GM23248 (cell line): ENCODE measurements at places on chromosomes 6 and 20. TPM values are rescaled to one million over a fixed set of nuclear protein-coding genes. Genes with fewer than 3 reads are reported as not detected.

DNA sequence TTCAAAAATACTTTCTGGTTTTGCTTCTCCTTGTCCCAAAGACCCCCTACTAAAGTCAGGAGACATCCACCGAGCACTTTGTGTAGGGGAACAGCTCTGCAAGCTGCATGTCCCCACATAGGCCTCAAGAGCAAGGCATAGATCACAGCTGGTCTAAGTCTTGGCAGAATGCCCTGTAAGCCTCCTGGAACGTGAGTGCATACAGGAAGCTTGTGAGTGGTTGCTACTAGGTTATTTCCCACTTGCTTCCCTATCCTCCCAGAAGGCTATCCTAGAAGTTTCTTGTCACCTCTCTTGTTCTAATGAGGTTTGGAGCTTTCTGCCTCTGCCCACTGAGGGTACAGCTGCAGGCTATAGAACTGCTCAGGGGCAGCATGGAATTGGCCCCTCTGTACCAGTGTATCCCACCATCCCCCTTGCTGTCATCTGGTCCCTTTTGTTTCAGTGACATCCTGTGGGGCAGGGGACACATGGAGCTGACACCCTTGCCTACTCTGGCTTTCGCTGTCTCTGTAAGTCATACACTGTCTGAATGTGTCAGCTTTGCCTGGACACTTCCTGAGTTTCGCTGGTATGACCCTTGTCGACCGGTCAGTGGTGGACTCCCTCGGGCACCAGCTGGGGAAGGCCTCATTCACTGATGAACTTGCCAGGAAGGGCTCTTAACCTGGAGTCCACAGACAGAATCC is 35.6 kb upstream of the KCNK16 start:
- no peaks in the 10 kb centered on the region for H3K27me3 ChIP-seq
- no peak overlapping the region for H3K4me3 ChIP-seq
- no peak overlapping the region for H3K27ac ChIP-seq
- peak; percentile 41 for DNase-seq
- H3K4me1 ChIP-seq, result 0 out of 2 replicates have a peak, but pooled peaks cover 2% of the 10 kb centered on the region
- no peaks in the 10 kb centered on the region for H3K36me3 ChIP-seq

DNA sequence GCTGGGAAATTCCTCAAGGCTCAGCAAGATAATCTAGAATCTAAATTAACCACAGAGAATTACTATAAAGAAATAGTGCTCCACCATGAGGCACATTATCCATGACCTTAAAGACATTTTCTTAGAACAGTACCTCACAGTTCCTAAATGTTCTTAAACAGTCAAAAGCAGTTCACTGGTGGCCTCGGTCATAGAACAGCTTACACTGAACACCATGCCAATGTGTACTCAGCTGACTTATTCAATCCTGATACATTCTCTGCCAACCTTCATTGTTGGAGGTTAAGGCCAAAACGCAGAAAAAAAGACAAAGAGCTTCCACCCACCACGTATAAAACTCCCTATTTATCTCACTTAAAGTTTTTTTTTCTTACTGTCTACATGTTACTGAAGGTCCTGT is 21.8 kb upstream of the TMEM170B start:
- no peak overlapping the region for H3K4me3 ChIP-seq
- no peak for DNase-seq
- H3K27me3 ChIP-seq, result no peaks in the 10 kb centered on the region
- H3K4me1 ChIP-seq, result no peaks in the 10 kb centered on the region
- no peaks in the 10 kb centered on the region for H3K36me3 ChIP-seq
- H3K27ac ChIP-seq, result no peak overlapping the region

SCUBE3 gene
- 31.5 and 31.6 TPM in 2 replicates for total RNA-seq

VNN1 gene
- total RNA-seq, result 0.86 TPM in 1 of 2 replicates, not detected in the other

- no peaks in the 10 kb centered on the region for H3K36me3 ChIP-seq
- no peak overlapping the region for H3K4me3 ChIP-seq
- DNase-seq, result no peak
- no peak overlapping the region for H3K27ac ChIP-seq
- no peaks in the 10 kb centered on the region for H3K27me3 ChIP-seq
These were observed 28.9 kb upstream of the SCGN start for GRCh38 chr6:25623065-25623464.

FNDC1 gene
- 4.8 and 5.2 TPM in 2 replicates for total RNA-seq

SALL4 gene
- total RNA-seq, result not detected in 2 replicates

DNA sequence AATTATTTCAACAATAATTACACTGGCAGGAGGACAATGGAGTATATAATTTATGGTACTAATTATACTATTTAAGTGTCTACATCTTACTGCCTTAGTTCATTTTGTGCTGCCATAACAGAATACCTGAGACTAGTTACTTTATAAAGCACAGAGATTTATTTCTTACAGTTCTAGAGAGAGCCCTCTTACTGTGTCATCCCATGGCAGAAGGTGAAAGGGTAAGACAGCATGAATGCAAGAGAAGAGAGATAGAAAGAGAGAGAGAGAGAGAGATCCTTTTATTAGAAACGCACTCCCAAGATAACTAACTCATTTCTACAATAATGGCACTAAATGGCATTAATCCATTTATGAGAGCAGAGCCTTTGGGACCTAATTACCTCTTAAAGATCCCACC is 314.7 kb downstream of the EPM2A start:
- H3K27ac ChIP-seq, result no peak overlapping the region
- H3K4me3 ChIP-seq, result no peak overlapping the region
- H3K4me1 ChIP-seq, result no peaks in the 10 kb centered on the region
- H3K36me3 ChIP-seq, result no peaks in the 10 kb centered on the region

GRCh38 chr6:38730140-38730862 is 15.2 kb downstream of the DNAH8 start:
- H3K4me3 ChIP-seq, result no peak overlapping the region
- DNase-seq, result no peak
- no peaks in the 10 kb centered on the region for H3K36me3 ChIP-seq
- H3K4me1 ChIP-seq, result no peaks in the 10 kb centered on the region
- 0 out of 2 replicates have a peak, but pooled peaks cover 8% of the 10 kb centered on the region for H3K27me3 ChIP-seq
- no peak overlapping the region for H3K27ac ChIP-seq

CARMIL1 gene
- 6.3 and 10.9 TPM in 2 replicates for total RNA-seq

BPI gene
- not detected in 2 replicates for total RNA-seq
